ENCODE measurements at places on chromosomes 11 and 22. TPM values are rescaled to one million over a fixed set of nuclear protein-coding genes. Genes with fewer than 3 reads are reported as not detected.

NCF4 gene
- 40.6 TPM for total RNA-seq

PVALB gene
- not detected for total RNA-seq

KIF18A gene
- 38.1 TPM for total RNA-seq

POU2AF1 gene
- 6.4 TPM for total RNA-seq

FAM111B gene
- total RNA-seq, result 64.8 TPM

Data from activated T-helper 17 cell treated with anti-CD3 and anti-CD28 coated beads, Interleukin-2, amount 50 U/mL, for 72 hours (primary cell).